ENCODE measurements at places on chromosomes 1 and 21. TPM values are rescaled to one million over a fixed set of nuclear protein-coding genes. Genes with fewer than 3 reads are reported as not detected.

The LCE3E gene
- total RNA-seq = not detected

DNA sequence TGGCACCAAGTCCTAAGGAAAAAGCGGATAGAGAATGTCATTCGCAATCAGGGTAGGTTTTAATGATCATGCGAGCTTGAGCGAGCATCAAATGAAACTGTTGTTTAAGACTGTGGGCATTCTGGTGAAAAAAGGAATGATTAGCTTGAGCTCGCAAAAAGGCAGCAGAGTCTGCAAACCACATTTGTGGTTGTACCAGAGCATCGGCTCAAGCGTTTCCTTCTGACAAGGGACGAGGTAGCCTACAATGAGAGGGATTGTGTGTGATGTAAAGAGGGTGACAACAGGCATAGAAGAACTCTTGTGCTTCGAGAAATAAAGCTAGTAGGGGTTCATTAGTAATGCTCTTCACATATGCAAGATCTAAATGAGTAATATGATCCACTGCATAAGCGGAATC is 11.1 kb upstream of the CD48 start:
- no peak for DNase-seq

DNA sequence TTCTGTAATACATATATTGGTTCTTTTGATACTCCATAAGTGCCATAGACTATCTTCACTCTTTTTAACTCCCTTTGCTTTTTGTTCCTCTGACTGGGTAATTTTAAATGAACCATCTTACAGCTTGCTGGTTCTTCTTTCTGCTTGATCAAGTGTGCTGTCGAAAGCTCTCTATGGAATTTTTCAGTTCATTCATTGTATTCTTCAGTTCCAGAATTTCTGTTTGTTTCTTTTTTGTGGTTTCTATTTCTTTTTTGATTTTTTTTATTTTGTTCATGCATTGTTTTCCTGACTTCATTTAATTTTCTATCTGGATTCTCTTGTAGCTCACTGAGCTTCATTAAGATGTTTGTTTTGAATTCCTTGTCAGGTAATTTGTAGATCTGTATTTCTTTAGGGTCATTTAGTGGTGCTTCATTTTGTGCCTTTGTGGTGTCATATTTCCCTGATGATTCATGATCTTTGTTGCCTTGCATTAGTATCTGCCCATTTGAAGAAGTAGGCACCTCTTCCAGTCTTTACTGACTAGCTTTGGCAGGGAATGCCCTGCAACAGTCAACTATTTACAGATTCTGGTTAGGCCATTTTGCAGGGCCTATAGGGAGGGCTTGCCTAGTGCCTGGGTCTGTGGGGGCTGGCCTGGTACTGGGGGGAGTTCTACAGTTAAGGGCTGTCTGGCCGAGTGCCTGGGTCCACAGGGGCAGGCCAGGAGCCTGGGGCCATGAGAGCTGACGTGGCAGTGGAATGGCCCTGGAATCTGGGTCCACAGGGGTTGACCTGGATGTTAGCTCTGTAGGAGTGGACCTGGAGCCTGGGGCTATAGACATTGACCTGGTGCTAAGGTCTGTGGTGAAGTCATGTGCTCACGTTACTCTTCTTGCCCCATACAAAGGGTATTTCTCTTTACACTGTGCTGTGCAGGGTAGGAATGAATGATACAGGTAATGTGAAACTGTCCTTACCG is 89.7 kb downstream of the MAGI3 start:
- DNase-seq = peak; percentile 34

GRCh38 chr1:219716611-219717114 is 103.8 kb upstream of the ZC3H11B start:
- DNase-seq = no peak

DNA sequence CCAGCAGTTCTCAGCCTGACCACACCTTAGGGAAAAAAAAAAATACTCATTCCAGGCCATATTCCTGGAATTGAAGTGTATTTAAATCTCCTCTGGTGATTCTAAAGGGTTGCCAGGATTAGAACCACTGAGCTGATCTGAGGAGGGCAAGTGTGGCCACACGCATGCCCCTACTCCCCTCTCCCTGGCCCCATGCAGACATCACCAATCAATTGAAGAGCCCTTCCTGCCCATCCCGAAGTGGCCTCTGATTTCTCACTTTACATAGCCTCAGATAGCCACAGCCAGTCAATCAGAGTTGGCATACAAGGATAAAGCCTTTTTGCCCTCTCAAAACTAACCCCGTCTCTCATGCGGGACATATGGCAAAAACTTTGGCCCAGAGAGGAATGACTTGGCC is 84.5 kb upstream of the TMEM51 start:
- DNase-seq = no peak

GRCh38 chr1:60746278-60746791 is 336.0 kb upstream of the NFIA start:
- peak; percentile 83 for DNase-seq

DNA sequence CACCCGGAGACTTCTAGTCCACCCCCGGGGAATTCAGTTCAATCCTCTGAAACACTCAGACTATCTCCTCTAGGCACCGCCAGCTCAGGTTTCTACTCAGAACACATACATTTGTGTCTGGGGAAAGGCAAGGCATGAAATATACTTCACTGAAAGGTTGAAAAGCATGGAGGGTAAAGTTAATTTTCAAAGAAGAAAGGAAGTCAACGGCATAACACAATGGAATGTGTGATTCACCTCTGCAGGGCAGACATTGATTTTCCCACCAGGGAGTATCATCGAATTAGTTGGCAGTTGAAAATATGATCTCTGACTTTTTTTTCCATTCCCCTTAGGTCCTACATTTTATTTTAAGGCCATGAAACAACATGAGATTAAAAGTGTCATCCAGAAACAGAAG is 669.4 kb downstream of the SMYD3 start:
- DNase-seq = no peak

GRCh38 chr1:38812981-38813380 is 46.6 kb downstream of the RRAGC start:
- DNase-seq = no peak

DNA sequence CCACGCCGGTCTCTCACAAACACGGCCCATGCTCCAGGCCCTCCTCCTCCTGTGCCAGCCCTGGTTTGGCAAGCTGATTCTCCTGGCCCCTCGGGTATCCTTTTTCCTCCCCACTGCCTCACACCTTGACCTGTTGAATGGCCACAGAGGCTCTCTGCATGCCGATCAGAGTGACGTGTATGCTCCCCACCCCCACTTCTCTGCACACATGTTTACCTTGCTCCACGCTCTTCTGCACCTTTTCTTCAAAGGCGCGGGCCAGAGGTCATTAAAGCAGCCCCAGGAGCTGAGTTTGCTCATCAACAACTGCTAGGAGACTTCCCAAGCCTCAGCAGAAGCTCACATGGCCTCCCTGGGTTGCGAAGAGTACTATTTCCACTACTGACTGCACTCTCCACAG is 139.3 kb upstream of the EDN2 start:
- DNase-seq = no peak

DNA sequence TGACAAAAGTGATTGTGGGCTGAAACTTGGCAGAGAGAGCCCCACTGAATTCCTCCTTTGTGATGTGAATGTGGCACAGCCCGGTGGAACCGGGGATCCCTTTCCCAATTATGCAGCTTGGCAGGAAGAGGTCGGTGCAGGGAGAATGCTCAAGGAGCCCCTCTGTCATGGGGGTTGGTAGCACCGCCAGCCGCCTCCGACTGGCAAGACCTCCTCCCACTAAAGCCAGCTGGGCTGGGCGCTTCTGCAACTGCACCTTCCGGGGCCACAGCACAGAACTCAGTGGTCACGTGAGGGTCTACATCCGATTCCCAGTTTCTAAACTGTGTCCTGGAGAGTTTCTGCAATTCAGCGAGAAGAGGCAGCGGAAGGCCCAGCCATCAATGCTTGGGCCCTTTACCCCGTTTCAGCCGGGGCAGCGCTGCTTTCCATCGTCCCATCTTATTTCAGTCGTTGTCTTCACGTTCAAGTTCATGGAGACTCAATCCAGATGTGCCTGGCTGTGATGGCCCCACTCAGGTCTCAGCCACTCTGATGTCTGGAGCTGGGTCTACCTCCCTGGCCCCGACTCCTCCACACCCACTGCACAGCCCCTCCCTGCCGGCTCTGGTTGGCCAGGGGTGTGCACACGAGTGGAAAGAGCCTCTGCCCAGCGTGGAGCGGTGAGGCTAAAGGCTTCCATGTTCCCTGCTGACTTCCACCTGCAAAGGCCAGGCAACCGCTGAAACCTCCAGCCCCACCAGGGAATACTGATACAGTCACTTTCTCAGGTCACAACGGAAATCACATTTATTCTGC is 39.8 kb upstream of the FHAD1 start:
- no peak for DNase-seq

- no peak for DNase-seq
These were observed 8.9 kb downstream of the LIN28A start for GRCh38 chr1:26419494-26419893.

DNA sequence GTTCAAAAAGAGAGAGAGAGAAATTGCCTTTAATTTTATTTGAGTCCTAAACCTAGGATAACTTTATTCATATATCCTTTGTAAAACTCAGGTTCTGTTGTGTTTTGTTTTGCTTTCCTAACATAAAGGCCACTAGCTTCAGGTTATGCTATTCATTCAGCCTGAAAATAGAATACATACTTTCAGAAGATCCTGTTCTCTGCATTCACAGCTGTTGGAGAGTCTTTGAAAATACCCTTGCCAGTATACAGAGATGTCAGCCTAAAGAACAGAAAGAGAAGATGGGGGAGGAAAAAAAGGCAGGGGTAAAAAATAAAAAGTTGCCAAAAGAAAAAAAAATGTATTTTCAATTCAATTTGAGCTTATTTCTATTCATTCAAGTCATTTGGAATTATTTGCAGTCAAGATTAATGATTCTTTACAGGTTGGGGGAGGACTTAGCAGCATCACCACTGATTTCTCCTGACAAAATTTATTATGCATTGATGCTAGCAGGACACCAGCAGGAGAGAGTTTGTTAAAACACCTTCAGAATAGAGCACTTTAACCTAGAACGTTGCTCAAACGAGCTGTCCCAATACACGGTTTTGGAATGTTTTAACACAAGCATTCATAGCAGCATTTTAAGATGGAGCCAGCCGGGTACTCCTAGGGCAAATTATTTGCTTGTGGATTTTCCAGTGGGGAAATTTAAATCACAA is 318.5 kb downstream of the NTNG1 start:
- DNase-seq = no peak

DNA sequence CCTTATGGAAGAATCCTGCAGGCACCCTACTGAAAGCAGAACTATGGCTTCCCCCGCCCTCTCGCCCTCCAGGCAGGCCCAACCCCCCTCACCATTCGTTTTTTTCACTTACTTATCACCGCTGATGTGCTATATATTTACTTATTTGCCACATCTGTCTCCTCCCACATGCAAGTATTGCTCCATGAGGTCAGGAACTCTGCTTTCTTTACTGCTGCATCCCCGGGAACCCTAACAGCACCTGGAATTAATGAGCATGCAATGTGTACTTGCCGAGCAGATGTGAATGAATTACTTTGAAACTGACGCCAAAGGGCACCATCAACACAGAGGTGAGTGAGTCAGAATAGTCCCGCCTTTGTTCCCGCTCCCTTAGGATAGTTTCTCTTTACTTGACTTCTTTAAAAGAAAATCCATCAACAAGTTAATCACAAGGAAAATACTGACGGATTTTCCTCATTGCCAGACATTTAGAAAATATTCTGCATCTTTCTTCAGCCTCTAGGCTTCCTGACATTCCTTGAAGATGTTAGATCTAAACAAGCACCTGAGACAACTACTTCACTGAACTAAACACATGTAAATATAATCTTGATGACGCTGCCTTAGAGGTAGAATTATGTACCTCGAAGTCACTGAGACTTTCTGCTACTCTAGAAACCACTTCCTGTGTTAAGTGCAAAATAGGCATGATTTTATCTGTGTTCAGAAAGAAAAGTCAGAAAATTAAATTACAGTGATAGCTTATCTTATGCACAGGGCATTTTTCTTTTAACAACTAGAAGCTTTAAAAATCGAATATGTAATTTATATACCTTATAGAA is 17.5 kb upstream of the RAB4A start:
- DNase-seq = no peak

The BCAR3 gene
- total RNA-seq = 112 TPM

DNA sequence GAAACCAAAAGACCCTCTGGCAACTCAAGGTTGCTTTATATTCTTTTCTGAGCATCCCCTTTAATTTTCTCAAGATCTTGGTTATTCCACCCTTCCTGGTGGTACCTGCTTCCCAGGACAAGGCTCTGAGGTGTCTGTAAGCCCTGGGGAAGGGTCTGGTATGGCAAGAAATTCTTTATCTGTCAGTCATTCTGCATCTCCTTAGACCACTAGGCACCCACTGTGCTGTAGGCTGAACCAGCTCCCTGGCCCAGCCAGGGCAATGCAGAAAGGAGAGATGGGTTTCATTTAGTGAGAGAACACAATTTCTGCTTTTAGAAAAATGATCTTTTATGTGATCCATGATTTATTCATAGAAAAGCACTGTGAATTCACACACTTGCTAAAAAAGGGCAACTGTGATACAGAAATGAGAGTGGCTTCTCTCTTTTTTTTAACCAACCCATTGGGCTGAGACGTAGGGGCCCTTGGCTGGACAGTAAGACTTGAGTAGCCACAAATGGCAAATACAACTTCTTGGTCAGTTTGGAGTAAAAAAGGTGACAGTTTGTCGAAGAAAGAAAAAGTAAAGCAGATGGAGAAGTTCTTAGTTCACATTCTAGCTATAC is 4.1 kb downstream of the UROD start:
- DNase-seq = no peak

DNA sequence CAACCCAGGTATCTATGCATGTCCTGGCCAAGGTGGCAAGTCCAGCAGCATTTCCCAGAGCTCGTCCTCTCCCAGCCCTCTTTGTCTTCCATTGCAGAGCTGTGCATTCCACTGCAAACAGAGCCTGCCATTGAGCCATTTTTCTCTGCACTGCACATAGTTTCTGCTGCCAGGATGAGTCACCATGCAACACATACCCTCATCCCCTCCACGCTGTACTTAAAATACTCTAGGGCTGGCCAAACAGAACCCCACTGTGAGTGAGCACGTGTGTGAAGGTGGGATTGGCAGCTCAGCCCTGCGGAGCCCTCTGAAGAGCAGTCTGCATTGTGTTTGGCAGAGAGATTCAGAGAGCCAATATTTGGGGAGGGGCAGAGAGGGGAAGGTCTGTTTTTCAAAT is 3.9 kb upstream of the ATP1B1 start:
- DNase-seq = peak; percentile 63

GRCh38 chr1:176745945-176746344 is 283.0 kb downstream of the PAPPA2 start:
- DNase-seq = no peak

GRCh38 chr21:42252778-42253340 is 33.9 kb downstream of the ABCG1 start:
- DNase-seq = no peak

- no peak for DNase-seq
These were observed 37.5 kb upstream of the QSOX1 start for GRCh38 chr1:180116964-180117763.

DNA sequence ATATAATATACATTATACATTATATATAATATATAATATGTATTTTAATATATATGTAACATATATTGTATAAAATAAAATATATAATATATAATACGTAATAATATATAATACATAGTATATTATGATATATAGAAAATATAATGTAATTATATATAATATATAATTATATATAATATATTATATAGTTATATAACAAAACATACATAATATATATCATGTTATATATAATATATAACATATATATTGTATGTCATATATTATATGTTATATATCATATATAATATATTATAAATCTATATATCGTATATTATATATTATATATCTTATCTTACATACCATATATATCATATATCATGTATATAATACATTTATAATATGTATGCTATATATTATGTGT is 248.2 kb upstream of the TPTE start:
- DNase-seq = no peak

Data from LHCN-M2 (cell line).